ENCODE measurements at places on chromosomes 4 and X.

- no peak for DNase-seq
- no peaks in the 10 kb centered on the region for H3K27me3 ChIP-seq
- no peak overlapping the region for H3K27ac ChIP-seq
Observed at GRCh38 chrX:118655561-118656246, 71.7 kb upstream of the IL13RA1 start.

- H3K4me1 ChIP-seq, result no peaks in the 10 kb centered on the region
- DNase-seq, result no peak
- H3K36me3 ChIP-seq, result no peaks in the 10 kb centered on the region
- no peak overlapping the region for H3K4me3 ChIP-seq
- peaks cover 33% of the 10 kb centered on the region for H3K27me3 ChIP-seq
- H3K27ac ChIP-seq, result no peak overlapping the region
Observed at GRCh38 chr4:27087306-27088045, 226.8 kb downstream of the STIM2 start.

DNA sequence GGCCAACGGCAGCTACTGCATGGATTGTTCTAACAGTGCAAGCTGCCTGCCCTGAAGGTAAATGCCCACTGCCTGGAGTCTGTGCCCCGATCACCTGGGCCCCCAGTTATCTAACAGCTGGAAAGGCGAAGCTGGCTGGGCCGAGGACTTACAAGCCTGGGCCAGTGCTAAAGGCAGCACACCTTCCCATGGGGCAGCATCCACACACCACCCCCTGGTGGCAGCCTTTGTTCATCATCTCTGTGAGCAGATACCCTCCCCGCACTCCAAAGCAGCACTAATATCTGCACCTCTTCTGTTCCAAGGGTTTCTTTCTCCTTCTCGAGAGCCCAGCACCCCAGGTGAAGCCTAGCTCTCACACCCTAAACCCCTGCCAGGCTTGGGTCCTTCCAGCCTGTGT lies 7.6 kb downstream of the SLC2A9 start:
- H3K27ac ChIP-seq, result no peak overlapping the region
- no peaks in the 10 kb centered on the region for H3K36me3 ChIP-seq
- H3K4me1 ChIP-seq, result no peaks in the 10 kb centered on the region
- DNase-seq, result peak; percentile 34

- peaks cover 18% of the 10 kb centered on the region for H3K4me1 ChIP-seq
- no peak overlapping the region for H3K4me3 ChIP-seq
- peaks cover 13% of the 10 kb centered on the region for H3K36me3 ChIP-seq
- H3K27me3 ChIP-seq, result no peaks in the 10 kb centered on the region
- no peak for DNase-seq
- no peak overlapping the region for H3K27ac ChIP-seq
Observed at GRCh38 chr4:40173470-40173875, 23.4 kb upstream of the RHOH start.

DNA sequence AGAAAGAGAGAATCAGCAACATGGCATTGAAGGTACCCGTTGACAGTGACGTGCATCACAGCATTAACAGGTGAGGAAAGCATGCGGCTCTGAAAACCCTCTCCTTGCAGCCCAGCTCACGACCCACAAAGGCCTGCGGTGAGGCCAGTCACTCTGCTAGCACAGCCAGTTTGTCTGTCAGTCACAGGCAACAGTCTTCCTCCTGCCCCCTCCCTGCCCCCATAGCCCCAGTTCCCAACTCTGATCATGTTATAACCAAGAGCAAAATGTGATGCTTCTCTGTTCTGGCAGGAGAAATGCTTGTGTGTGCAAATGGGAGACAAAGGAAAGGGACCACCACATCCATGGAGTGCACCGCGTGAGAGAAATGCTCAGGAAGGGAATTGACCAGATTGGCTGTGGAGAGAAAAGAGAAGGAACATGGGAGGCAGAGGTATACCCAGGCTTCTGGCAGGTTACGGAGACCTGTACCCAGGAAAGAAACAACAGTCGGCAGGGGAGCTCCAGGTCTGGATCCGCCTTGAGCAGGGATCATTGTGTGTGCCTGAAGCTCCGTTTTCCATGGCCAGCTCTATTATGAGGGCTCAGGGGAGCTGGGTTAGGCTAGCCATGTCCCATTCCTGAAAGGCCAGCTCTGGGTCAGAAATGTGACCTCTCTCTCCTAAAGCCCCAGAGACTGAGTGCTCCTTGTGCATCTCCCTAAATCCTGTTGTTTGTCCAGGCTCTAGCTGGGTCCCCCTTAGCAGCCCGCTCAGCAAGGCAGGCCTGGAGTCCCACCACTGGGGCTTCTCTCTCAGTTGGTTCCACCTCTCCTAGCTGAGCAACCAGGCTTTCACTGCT lies 139.7 kb upstream of the MAMLD1 start:
- H3K27me3 ChIP-seq, result peaks cover 3% of the 10 kb centered on the region
- H3K27ac ChIP-seq, result no peak overlapping the region
- DNase-seq, result no peak
- H3K4me1 ChIP-seq, result peaks cover 2% of the 10 kb centered on the region
- H3K36me3 ChIP-seq, result no peaks in the 10 kb centered on the region

- H3K4me3 ChIP-seq, result no peak overlapping the region
- DNase-seq, result no peak
- H3K4me1 ChIP-seq, result no peaks in the 10 kb centered on the region
- H3K27me3 ChIP-seq, result no peaks in the 10 kb centered on the region
- H3K27ac ChIP-seq, result no peak overlapping the region
Observed at GRCh38 chr4:94169803-94170372, 37.8 kb upstream of the SMARCAD1 start.

- no peak for DNase-seq
- H3K4me3 ChIP-seq, result no peak overlapping the region
- H3K27me3 ChIP-seq, result no peaks in the 10 kb centered on the region
- H3K4me1 ChIP-seq, result peaks cover 14% of the 10 kb centered on the region
Observed at GRCh38 chr4:79993476-79993875, 79.6 kb downstream of the ANTXR2 start.

DNA sequence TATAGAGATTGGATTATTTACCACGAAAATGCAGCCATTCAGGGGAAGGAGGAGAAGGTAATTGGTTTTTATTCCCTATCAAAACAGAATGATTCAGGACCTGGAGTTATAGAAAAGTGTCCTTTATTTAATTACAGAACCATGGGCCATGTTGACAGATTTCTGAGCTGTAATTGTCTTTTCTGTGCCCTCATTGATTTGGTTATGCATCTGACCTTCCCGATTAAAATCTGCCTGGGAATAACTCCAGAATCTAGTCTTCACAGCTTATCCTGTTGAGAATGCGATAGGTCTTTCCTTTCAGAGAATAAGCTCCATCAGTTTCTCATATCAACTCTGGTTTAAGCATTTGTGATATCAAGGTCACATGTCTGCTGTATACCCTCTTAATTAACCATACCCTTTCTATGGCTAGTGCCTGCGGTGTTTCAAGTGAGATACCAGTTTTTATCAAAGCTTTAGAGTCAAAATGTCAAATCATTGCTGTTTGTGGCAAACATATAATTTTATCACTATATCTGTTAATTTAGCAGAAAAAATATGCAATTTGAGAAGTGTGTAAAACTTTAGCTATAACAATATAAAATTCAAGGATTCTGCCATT lies 37.2 kb upstream of the ANK2 start:
- no peaks in the 10 kb centered on the region for H3K36me3 ChIP-seq
- H3K4me1 ChIP-seq, result no peaks in the 10 kb centered on the region
- H3K4me3 ChIP-seq, result no peak overlapping the region
- no peaks in the 10 kb centered on the region for H3K27me3 ChIP-seq
- DNase-seq, result no peak
- H3K27ac ChIP-seq, result no peak overlapping the region

DNA sequence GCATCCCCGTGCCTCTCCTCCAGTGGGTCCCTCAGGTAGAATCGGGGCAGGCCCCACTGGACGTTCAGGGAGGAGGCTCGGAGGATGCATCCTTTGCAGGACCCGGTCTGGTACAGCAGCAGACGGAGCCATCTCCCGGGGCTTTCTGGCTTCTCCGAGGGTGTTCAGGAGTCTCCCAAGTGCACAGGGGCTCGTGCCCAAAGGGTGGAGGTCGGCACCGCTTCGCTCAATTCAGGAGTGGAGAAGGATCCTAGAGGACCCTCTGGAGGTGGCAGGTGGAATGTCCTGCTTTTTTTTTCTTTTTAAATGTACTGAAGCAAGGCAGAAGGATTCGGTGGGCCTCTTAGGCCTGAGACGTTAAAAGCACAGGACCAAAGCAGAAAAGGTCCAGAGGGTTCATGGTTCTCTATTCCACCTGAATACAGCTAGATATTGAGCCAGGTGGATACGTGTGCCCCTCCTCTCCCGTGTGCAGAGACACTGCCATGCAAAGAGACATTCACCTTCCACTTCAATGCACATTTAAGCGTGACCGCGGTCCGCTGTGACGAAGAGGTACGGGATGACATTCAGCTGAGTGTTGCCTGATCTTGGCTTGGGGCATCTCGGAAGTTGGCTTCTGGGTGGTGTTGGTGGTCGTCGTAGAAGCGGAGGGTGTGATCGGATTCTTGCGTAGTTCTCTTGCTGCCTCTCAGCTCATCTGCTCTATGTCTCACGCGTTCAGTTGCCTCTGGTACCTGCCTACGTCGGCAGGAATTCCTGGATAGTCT lies 281.2 kb upstream of the AGTR2 start:
- H3K27ac ChIP-seq, result no peak overlapping the region
- H3K4me3 ChIP-seq, result no peak overlapping the region
- no peaks in the 10 kb centered on the region for H3K27me3 ChIP-seq
- H3K4me1 ChIP-seq, result no peaks in the 10 kb centered on the region
- no peaks in the 10 kb centered on the region for H3K36me3 ChIP-seq

GRCh38 chr4:41569961-41570360 lies 32.0 kb downstream of the LIMCH1 start:
- H3K4me1 ChIP-seq, result no peaks in the 10 kb centered on the region
- no peaks in the 10 kb centered on the region for H3K36me3 ChIP-seq
- H3K27ac ChIP-seq, result no peak overlapping the region

DNA sequence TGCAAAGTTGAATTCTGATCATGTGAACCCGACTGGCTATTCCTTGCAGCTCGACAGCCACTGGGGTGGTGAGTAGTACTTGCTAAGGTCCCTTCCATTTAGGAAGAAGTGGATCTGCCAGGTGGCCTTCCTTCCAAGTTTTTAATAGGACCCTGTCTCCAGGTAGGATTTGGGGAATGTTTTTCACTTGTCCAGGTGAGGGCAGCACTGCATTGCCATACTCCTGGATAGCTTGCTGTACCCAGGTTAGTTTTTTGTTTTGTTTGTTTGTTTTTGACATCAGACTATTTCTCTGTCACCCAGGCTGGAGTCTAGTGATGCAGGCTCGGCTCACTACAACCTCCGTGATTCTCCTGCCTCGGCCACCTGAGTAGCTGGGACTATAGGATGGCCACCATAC lies 29.8 kb downstream of the SAGE1 start:
- no peak overlapping the region for H3K4me3 ChIP-seq
- no peaks in the 10 kb centered on the region for H3K4me1 ChIP-seq
- peaks cover 4% of the 10 kb centered on the region for H3K27me3 ChIP-seq
- no peak for DNase-seq

DNA sequence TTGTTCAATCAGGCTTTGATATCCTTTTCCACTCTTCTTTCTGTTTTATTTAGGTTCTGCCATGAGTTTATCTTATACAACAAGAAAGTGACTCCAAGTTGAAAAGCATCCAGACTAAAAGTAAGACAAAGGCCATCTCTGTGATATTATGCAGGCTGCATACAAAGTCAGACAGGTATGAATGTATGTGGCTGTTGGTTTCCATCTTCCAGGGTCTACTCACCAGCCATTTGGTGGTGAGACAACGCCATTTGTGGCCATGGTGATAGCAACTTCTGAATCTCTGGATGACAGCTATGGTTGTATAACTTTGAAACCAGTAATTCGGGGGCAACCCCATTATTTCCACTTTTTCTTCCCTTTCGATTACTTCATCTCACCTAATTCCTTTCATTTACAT lies 17.2 kb upstream of the MSL3 start:
- no peaks in the 10 kb centered on the region for H3K4me1 ChIP-seq
- H3K36me3 ChIP-seq, result no peaks in the 10 kb centered on the region
- no peak overlapping the region for H3K27ac ChIP-seq
- H3K4me3 ChIP-seq, result no peak overlapping the region
- no peak for DNase-seq

- no peak for DNase-seq
- H3K27me3 ChIP-seq, result no peaks in the 10 kb centered on the region
- no peaks in the 10 kb centered on the region for H3K36me3 ChIP-seq
- no peaks in the 10 kb centered on the region for H3K4me1 ChIP-seq
- H3K27ac ChIP-seq, result no peak overlapping the region
Observed at GRCh38 chrX:35166023-35166422, 223.4 kb downstream of the FAM47B start.

DNA sequence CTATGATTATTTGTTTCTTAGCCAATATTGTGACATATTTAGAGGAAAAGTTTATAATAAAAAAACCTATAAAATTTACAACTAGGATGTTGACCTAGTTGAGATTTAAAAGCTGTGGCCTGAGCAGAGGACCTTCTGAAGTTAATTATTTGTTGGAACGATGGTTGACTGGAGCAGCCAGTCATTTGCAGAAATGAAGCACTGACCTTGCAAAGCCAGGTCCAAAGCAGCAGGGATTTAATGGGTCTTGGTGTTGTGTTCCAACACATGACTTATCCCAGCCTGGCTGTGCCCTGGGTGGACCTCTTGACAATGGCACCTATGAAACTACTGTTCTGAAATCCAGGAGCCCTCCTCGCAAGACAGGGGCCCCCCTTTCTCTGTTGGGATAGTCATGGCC lies 235.2 kb downstream of the FRAS1 start:
- no peaks in the 10 kb centered on the region for H3K36me3 ChIP-seq
- no peak overlapping the region for H3K4me3 ChIP-seq
- H3K27me3 ChIP-seq, result peaks cover 16% of the 10 kb centered on the region
- peaks cover 7% of the 10 kb centered on the region for H3K4me1 ChIP-seq
- DNase-seq, result no peak
- H3K27ac ChIP-seq, result no peak overlapping the region

DNA sequence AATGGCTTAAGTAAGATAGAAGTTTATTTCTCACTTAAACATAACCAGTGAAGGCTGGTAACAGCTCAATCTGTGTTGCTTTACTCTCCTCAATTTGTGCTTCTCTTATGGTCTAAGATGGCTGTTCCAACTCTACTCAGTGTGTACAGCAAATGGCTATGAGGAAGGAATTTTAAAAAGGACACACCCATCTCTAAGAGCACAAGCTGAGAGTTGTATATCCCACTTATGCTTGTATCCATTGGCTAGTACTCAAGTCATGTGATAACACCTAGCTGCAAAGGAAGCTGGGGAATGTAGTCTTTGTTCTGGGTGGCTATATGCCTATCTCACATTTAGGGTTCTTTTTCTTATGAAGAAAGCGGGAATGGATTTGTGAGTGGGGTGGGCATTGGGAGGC lies 63.3 kb downstream of the GPAT3 start:
- H3K36me3 ChIP-seq, result peaks cover 3% of the 10 kb centered on the region
- H3K4me3 ChIP-seq, result no peak overlapping the region
- peaks cover 2% of the 10 kb centered on the region for H3K27me3 ChIP-seq

DNA sequence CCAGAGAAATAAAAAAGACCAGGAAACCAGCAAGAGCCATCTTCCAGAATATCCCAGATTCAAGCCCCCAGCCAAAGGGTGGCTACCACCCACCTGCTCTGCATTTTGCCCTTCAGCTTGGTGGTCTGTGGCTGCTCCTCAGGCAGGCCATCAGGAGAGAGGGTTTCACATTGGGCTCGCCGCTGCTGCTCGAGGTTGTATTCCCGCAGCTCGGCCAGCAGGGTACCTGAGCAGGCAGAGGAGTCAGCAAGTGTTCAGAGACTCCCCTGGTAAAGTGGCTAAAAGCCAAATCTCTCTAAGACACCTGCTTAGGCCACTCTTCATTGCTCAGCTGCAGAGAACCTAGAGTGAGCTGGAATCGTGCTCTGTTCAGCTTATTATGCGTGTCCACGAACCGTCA lies 110.8 kb upstream of the HSD17B10 start:
- no peak overlapping the region for H3K27ac ChIP-seq
- peaks cover 80% of the 10 kb centered on the region for H3K36me3 ChIP-seq
- no peak for DNase-seq
